CD4-positive, alpha-beta memory T cell (primary cell): ENCODE measurements at places on chromosomes 5 and 9.

DNA sequence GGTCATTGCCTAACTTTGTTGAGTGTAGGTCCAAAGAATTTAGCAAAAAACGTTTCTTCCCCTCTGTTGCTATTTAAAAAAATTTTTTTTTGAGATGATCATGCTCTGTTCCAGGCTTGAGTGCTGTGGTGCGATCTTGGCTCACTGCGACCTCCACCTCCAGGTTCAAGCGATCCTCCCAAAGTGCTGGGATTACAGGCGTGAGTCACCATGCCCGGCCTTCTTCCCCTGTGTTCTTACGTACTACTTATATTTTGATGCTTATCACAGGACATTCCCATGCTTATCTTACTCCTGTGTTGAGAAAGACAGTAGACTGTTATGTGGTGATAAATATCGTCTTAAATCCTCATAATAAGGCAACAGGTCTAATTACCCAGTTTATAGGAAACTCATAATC, 2.5 kb downstream of the ACER2 start:
- DNase-seq = no peak
- no peaks in the 10 kb centered on the region for H3K36me3 ChIP-seq
- no peak overlapping the region for H3K27ac ChIP-seq
- H3K27me3 ChIP-seq = no peaks in the 10 kb centered on the region

DNA sequence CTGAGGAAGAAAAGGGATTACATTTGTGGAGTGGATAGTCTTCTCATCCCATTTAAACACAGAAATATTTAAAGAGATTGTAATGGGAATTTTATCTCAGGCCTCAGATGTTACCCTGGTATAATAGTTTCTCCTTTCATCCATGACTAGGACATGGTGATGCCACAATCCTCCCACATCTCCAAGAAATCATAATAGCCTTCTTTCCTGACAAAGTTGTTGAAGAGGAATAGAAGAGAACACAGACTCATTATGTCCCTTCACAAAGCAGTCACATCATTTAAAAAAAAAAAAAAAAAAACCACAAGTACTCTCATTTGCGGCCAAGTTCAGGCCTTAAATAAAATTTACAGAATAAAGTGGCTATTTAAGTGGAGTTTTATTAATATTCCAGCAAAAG, 359.6 kb downstream of the DEPDC1B start:
- H3K36me3 ChIP-seq = no peaks in the 10 kb centered on the region
- no peaks in the 10 kb centered on the region for H3K27me3 ChIP-seq
- no peak overlapping the region for H3K4me3 ChIP-seq

GRCh38 chr9:90611568-90611967, 31.1 kb downstream of the DIRAS2 start:
- no peak for DNase-seq
- H3K4me3 ChIP-seq = no peak overlapping the region
- no peaks in the 10 kb centered on the region for H3K36me3 ChIP-seq
- H3K27me3 ChIP-seq = no peaks in the 10 kb centered on the region

- H3K4me1 ChIP-seq = no peaks in the 10 kb centered on the region
- DNase-seq = no peak
- no peak overlapping the region for H3K4me3 ChIP-seq
- H3K36me3 ChIP-seq = no peaks in the 10 kb centered on the region
- H3K27ac ChIP-seq = no peak overlapping the region
These were observed 217.1 kb downstream of the MAST4 start for GRCh38 chr5:66813306-66813705.

GRCh38 chr9:75054368-75055001, 26.4 kb upstream of the CARNMT1 start:
- H3K4me3 ChIP-seq = no peak overlapping the region
- no peak for DNase-seq
- no peak overlapping the region for H3K27ac ChIP-seq
- H3K36me3 ChIP-seq = no peaks in the 10 kb centered on the region

GRCh38 chr5:134314443-134314842, 52.5 kb downstream of the CDKL3 start:
- H3K4me3 ChIP-seq = no peak overlapping the region
- H3K27me3 ChIP-seq = no peaks in the 10 kb centered on the region
- H3K27ac ChIP-seq = no peak overlapping the region
- no peak for DNase-seq
- H3K36me3 ChIP-seq = no peaks in the 10 kb centered on the region

DNA sequence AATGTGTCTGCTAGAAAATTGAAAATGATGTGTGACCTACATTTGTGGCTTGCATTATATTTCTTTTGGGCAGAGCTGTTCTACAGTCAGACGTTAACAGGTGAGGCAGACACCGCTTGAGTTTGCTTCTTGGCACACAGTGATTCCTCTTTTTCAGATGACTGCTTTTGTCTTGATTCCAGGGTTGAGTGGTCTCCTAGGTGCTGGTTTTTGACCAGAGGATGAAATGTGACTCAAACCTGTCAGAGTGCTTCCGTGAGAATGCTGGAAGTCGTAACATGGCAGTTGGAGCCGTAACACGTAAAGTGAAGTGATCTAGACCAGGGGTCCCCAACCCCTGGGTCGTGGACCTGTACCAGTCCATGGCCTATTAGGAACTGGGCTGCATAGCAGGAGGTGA, 28.3 kb upstream of the NDFIP1 start:
- H3K36me3 ChIP-seq = no peaks in the 10 kb centered on the region
- no peaks in the 10 kb centered on the region for H3K27me3 ChIP-seq
- no peaks in the 10 kb centered on the region for H3K4me1 ChIP-seq
- H3K4me3 ChIP-seq = no peak overlapping the region
- no peak for DNase-seq
- H3K27ac ChIP-seq = no peak overlapping the region

DNA sequence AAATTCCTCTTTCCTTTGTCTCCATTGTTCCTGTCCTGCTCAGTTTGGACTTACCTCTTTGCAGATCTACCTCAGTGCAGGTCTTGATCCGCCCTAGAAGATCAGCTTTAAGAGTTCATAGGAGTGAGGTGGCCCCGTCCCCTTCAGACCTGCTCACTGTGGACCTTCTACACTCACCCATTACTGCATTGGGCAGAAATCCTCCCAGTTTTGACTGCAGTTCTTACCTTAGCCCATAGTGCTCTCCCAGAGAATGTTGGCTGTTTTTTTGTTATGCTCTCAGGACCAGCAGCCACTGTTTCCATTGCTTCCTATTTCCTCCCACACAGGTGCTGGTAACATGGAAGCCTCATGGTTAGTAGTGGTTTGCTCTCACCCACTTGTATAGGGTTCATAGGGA, 63.3 kb downstream of the GALNT10 start:
- no peaks in the 10 kb centered on the region for H3K36me3 ChIP-seq
- no peaks in the 10 kb centered on the region for H3K4me1 ChIP-seq
- H3K27me3 ChIP-seq = no peaks in the 10 kb centered on the region
- no peak overlapping the region for H3K4me3 ChIP-seq
- DNase-seq = no peak
- no peak overlapping the region for H3K27ac ChIP-seq

DNA sequence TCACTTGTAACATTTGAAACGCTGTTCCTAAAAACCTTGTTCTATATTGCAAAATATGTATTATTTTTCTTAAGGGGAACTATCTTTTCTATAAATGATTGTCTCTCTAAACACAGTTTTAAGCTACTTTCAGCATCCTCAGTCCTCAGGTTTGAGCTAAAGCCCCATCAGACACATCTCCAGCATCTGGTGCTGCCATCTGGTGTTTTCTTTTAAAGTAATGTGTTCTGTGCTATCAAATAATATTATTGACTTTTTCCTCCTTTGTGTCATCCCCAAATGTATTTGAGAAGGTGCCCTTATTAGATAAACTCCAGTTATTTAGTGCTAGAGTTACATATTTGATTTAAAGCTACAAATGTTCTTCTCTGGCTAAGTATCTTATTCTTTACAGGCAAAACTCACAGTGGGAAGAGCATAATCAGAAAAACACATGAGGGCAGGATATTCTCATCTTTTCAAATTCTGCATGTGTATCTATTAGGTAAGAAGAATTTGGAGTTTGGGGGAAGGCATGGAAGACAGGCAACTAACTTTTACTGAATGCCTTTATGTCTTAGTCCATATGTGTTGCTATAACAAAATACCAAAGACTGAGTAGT, 27.5 kb downstream of the ZNF474 start:
- H3K36me3 ChIP-seq = no peaks in the 10 kb centered on the region
- no peak for DNase-seq
- H3K27me3 ChIP-seq = no peaks in the 10 kb centered on the region
- H3K27ac ChIP-seq = no peak overlapping the region
- no peaks in the 10 kb centered on the region for H3K4me1 ChIP-seq
- no peak overlapping the region for H3K4me3 ChIP-seq

DNA sequence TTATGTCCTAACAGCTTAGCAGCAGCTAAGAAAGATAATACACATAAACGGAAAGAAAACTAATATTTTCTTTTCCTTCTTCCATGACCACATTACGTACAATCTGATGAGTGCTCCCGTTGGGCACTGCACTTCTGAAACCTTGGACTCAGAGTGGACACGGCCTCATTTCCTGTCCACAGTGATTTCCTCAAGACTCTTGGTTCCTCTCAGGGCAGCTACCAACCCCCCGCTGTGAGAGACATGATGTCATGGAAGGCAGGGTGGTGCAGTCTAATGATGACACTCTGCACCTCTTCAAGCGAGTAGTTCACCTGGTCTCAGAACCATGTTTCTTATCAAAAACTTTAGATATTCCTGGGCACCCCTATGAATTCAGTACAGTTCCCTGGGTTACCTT, 68.7 kb upstream of the CTSL start:
- no peaks in the 10 kb centered on the region for H3K36me3 ChIP-seq
- DNase-seq = no peak
- no peaks in the 10 kb centered on the region for H3K27me3 ChIP-seq
- no peaks in the 10 kb centered on the region for H3K4me1 ChIP-seq

DNA sequence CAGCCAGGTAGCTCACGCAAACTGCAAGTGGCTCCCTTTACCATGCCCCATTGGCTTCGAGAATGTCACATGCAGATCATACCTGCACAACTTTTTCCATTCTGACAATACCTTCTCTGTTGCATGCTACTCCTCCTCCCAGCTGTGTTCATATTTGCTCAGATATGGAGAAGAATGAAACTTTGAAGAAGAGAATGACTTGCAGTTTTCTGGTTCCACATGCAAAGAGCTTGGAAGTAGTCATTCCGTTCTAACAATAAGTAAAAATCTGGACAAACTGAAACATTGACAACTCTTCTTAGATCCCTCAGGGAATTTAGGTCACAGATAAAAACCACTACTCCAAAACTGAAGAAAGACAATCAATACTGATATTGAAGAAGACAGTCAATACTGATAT, 49.6 kb upstream of the IRX1 start:
- no peaks in the 10 kb centered on the region for H3K4me1 ChIP-seq
- no peaks in the 10 kb centered on the region for H3K36me3 ChIP-seq
- H3K27ac ChIP-seq = no peak overlapping the region
- no peaks in the 10 kb centered on the region for H3K27me3 ChIP-seq

GRCh38 chr5:73630765-73631164, 4.8 kb downstream of the ARHGEF28 start:
- H3K36me3 ChIP-seq = no peaks in the 10 kb centered on the region
- no peak overlapping the region for H3K27ac ChIP-seq
- no peak for DNase-seq
- H3K4me1 ChIP-seq = peaks cover 5% of the 10 kb centered on the region
- peaks cover 7% of the 10 kb centered on the region for H3K27me3 ChIP-seq
- H3K4me3 ChIP-seq = no peak overlapping the region

DNA sequence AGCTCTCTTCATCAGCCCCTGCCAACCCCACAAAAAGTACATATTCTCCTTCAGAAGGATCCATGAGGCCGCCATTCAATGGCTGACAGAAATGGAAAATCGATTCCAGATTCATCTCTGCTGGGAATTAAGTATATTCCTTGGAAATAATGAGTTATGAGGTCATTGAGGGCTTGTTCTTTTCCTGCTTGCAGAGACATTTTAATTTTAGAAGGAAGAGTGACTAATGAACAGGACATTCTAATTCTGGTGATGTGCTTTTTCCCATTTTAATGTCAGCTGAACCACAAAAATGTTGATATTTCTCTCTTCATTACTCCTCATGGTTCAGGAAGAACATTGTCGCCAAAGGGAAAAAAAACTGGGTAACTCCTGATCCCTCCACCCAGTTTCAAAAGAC, 314.0 kb downstream of the PIK3R1 start:
- no peak overlapping the region for H3K4me3 ChIP-seq
- no peak for DNase-seq
- no peaks in the 10 kb centered on the region for H3K27me3 ChIP-seq
- H3K36me3 ChIP-seq = no peaks in the 10 kb centered on the region
- H3K27ac ChIP-seq = no peak overlapping the region

GRCh38 chr9:35909687-35910612, 660 bp downstream of the SPAAR start:
- no peak for DNase-seq
- no peaks in the 10 kb centered on the region for H3K36me3 ChIP-seq
- no peak overlapping the region for H3K4me3 ChIP-seq
- peak overlapping the region; percentile 30 for H3K27ac ChIP-seq
- H3K27me3 ChIP-seq = no peaks in the 10 kb centered on the region

DNA sequence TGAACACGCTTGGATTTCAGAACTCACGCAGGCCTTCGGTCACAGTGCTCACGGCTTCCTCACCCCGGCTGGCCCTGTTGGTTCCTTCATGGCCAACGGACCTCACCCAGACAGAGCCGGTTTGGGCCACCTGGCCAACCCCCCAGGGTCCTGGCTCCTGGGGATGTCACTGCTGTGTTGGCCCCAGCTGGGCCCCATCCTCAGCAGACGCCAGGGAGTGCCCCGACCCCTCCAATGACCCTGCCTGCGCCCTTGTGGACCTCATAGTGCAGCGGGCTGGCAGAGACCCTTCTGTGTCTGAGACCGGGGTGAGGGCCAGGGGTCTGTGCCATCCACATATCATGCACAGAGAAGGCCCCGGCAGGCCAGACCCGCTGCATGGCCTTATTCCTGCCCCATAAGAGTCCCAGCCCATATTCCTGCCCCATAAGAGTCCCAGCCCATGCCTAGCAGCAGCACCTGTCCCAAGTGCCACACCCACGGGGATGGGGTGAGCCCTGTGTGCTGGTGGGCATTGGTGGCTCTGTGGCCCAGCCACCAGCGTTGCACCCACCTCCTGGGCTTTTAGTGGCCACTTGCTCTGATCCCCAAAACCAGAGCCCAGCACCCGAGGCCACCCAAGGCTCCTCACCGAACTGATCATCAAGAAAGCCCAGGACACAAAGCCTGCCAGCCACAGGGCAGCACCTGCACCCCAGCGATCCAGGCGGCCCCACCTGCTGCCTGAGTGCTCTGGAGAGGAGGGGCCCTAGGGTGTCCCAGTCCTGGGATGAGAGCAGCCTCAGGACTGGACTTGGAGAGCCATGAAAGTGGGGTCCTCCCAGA, 1.3 kb upstream of the LPCAT1 start:
- peak overlapping the region; percentile 70 for H3K27ac ChIP-seq
- no peaks in the 10 kb centered on the region for H3K27me3 ChIP-seq
- peak overlapping the region; percentile 54 for H3K4me3 ChIP-seq
- H3K4me1 ChIP-seq = peaks cover 27% of the 10 kb centered on the region

- no peak for DNase-seq
- peak overlapping the region; percentile 100 for H3K27ac ChIP-seq
- peak overlapping the region; percentile 49 for H3K4me3 ChIP-seq
- peaks cover 33% of the 10 kb centered on the region for H3K4me1 ChIP-seq
- H3K27me3 ChIP-seq = no peaks in the 10 kb centered on the region
These were observed 2.2 kb downstream of the HNRNPA0 start for GRCh38 chr5:137751869-137752491.
